HCT116 (cell line): ENCODE measurements at places on chromosomes 16 and 17.
A peak's percentile ranks its signal among the peaks of the same experiment; 100 is the strongest.

- no peak for DNase-seq
Measured at GRCh38 chr16:3601614-3602319, 9.6 kb downstream of the SLX4 start.

DNA sequence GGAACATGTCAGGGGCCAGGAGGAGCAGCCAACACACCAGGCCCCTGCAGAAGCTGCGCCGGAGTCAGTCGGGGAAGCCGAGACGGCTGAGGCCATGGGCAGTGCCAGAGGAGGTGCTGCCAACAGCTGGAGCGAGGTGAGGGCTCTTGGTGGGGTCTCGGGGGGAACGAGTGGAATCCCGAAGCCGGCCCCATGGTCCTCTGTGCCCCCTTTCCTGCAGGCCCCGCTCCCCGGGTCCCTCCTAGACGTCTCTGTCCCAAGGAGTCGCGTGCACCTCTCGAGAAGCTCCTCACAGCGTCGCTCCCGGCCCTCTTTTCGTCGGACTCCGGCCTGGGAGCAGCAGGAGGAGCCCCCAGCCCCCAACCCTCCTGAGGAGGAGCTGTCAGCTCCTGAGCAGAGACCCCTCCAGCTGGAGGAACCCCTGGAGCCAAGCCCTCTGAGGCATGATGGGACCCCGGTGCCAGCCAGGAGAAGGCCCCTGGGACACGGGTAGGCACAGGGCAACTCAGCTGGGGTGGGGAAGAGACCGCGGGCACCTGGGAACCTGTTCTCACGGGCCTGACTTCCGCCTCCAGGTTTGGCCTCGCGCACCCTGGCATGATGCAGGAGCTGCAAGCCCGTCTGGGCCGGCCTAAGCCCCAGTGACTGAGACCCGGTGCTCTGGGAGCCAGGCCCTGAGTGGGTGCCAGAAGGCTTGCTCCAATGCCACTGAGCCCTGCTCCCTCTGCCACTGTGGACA, 3.6 kb downstream of the APOBR start:
- no peak for DNase-seq

DNA sequence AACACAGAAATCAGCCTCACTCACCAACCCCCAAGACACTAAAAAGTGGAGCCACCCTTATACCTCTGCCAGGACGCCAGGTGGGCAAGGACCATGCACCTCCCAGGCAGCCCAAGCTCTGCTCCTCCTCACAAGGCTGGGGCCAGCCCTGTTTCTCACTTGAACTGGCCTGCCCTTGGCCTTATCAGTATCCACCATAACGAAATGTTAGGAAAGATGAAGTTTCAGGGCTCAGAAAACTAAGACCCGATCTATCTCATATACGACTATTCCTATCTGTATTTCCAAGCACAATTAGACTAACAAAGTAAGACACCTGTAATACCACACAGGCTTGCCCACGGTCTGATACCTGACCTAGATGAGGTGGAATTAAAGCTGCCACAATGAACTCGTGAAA, 6.9 kb downstream of the FBXO31 start:
- no peak for DNase-seq

GRCh38 chr17:4340914-4341615, 25.4 kb downstream of the UBE2G1 start:
- DNase-seq, result no peak

GRCh38 chr17:75846692-75847613, 2.7 kb upstream of the UNC13D start:
- no peak for DNase-seq

- peak; percentile 85 for DNase-seq
Measured at GRCh38 chr17:76027159-76027839, at the start of gene EVPL. Gene EVPL, minus strand, starts transcription at chr17:76027306. Its CDS starts 108 bp downstream, at chr17:76027198.

DNA sequence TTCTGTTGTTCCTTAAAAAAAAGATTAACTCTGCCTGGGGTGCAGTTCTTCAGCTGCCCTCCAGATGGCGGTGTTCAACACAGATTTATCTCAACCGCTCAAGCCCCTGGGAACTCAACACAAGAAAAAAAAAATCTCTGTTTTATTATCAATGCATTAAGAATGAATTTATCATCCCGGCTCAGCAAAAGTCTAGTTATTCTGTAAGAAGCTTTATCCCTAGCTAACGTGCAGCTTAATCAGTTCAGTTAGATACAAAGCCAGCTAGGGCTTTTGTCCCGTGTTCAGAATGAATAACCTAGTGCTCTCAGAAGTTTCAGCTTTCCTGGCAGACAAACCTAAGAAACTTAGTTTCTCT, 475.9 kb upstream of the CCL2 start:
- peak; percentile 15 for DNase-seq

DNA sequence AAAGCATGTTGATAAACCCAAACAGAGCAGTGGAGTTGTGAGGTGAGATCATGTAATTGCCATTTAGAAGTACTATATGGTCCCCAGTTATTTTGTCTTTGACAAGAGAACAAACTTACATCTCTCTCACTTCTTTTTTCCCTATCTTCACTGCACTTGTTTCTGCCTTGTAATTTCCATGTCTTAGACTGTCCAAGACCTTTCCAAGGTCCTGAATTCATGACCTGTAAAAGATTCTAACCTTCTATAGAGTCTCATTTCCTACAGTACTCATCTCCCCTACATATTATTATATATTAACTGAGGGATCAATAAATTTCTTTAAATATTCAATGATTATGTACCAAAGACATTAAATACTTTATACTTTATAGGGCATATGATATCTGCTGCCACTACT, 295.3 kb upstream of the KIF2B start:
- DNase-seq, result no peak

GRCh38 chr16:73048292-73049080, 558 bp upstream of the ZFHX3 start:
- DNase-seq, result no peak

GRCh38 chr16:62701426-62701825, 665.2 kb upstream of the CDH8 start:
- no peak for DNase-seq

DNA sequence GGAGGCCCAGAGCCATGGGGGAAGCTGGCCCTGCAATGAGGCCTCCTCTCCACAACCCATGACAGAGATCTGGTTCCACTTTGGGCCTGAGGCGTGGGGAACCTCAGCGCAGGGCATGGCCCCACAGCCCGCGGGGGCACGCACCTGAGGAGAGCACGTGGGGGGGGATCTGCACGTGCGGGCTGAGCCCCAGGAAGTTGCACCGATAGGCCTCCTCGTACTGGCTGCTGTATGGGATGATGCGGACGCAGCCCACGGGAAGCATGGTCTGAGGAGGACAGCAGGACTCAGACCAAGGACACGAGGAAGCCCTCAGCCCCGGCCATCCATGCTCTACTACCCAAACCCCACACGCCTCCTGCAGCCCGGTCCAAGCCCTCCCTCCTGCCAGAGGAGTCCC, 10.1 kb upstream of the PLD6 start:
- DNase-seq, result no peak

DNA sequence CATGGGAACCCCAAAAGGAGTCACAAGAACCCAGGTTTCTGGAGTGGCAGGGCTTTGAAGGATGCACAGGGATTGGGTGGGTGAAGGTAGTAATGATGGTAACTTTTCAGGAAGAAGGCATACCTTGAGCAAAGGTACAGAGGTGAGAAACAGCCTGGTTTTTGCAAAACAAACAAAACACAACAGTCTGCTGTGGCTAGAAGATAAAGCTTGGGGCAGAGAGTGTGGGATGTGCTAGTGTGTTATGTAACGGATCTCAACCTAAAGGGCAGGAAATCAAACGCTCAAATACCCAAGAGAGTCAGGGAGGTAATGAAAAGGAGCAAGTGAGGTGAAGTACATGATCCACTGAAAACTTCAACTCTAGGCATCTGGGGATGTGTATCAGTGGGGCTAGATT, 4.6 kb downstream of the PTGES3L start:
- no peak for DNase-seq

GRCh38 chr16:64629622-64630021, 492.2 kb downstream of the CDH11 start:
- no peak for DNase-seq

DNA sequence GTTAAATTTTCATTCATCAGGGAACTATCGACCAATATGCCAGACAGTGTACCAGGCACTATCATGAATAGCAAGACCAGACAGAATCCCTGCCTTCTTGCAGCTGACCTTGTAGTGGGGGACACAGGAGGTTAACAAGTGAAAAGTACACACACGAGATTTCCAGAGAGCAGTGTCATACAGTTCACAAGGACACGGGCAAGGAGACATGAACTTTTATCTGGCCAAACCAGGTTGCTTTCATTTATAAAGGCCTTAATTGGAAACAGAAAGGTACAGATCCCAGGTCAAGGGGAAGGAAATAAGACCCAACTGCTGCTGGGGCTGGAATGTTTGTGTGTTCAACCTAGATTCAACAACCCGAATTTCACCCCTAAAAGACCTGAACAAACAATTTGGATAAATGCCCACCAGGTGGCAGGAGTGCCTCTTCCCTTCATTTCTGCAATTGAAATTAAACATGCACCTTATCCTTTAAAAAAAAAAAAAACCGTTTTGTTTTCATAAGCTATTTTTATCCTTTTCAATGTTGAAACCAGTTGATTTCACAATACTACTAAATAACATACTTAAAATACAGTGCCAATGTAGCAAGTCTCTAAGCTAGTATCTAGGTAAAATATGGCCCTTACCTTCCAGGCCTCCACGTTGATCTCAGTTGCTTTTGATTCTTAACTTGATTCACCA, 65.9 kb downstream of the EMP2 start:
- DNase-seq, result peak; percentile 33

- no peak for DNase-seq
Measured at GRCh38 chr16:73124097-73124652, 76.2 kb upstream of the ZFHX3 start.

- no peak for DNase-seq
Measured at GRCh38 chr17:81665205-81666091, 957 bp downstream of the OXLD1 start.

- no peak for DNase-seq
Measured at GRCh38 chr16:82874672-82875071, 247.9 kb downstream of the CDH13 start.

- no peak for DNase-seq
Measured at GRCh38 chr16:31064882-31065461, 9.1 kb downstream of the ZNF668 start.

DNA sequence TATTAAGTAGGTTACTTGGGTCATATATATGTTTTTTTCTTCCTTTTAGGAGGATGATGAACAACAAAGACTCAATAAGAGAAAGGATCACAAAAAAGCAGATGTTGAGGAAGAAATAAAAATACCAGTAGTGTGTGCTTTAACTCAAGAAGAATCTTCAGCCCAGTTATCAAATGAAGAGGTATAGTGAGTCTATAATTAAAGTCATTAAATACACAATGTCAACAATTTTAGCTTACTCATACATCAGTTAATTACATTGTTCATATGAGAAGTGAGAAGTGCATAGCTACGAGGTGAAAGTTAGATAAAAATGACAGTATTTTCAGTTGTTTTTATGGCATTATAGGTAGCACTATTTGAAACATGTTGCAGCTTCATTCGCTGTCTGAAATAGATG, 65.2 kb downstream of the NUP88 start:
- DNase-seq, result no peak

- no peak for DNase-seq
Measured at GRCh38 chr17:39673335-39674081, 5.3 kb downstream of the PNMT start.

DNA sequence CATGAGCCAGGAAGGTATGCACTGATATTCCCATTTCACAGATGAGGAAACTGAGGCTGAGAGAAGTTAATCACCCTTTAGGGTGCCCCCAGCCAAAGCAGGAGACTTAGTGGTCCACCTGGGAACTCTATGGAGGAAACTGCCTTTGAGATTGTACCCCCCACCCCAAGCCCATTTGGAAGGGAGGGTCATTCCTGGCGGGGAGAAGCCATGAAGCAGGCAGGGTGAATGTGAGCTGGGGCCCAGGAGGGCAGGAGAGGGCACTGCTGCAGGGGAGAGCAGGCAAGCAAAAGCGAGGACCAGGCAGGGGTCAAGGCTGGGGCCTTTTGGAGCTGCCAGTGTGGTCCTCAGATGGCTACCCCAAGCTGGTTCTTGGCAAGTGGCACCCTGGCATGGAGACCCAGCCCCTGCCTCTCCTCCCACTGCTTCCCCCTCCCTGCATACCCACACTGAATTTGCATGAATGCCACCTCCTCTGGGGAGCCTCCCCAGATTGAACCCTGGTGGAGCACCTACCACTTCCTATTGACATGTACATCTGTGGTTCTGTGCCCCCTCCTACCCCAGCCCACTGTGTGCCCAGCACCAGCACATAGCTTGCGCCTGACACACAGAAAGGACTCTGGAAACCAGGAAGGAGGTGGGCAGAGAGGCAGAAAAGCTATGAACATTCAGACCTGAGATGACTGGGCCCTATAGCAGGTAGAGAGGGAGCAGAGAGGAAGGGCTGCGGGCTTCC, 965 bp upstream of the TMC6 start:
- no peak for DNase-seq

GRCh38 chr16:29708917-29709600, 30.1 kb downstream of the QPRT start:
- no peak for DNase-seq

- DNase-seq, result no peak
Measured at GRCh38 chr16:15031179-15031578, 24.7 kb downstream of the NTAN1 start.
